ENCODE measurements at places on chromosomes 4 and X. TPM values are rescaled to one million over a fixed set of nuclear protein-coding genes. Genes with fewer than 3 reads are reported as not detected.

DNA sequence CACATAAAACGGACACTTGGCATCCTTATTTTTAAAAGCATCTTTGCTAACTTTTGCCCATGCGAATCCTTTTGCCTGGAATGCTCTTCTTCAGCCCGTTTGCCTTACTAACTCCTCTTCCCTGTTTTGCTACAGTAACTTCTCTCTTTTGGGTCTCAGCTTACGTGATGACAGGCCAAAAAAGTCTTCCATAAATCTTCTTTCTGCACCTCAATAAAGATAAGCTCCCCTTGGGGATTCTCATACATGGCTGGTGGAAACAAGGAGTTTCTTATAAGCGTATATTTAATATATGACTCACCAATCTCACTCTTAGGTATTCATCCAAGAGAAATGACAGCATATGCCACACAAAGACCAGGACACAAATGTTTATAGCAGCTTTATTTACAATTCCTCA lies 192.7 kb downstream of the RCHY1 start:
- H3K27me3 ChIP-seq: no peaks in the 10 kb centered on the region
- DNase-seq: no peak
- H3K36me3 ChIP-seq: no peaks in the 10 kb centered on the region
- H3K4me3 ChIP-seq: no peak overlapping the region
- H3K4me1 ChIP-seq: no peaks in the 10 kb centered on the region

GRCh38 chr4:156931267-156931666 lies 40.3 kb downstream of the PDGFC start:
- no peaks in the 10 kb centered on the region for H3K4me1 ChIP-seq
- H3K4me3 ChIP-seq: no peak overlapping the region
- H3K27ac ChIP-seq: peak overlapping the region; percentile 27

GRCh38 chr4:94256144-94256783 lies 48.6 kb downstream of the SMARCAD1 start:
- H3K4me3 ChIP-seq: no peak overlapping the region
- no peaks in the 10 kb centered on the region for H3K4me1 ChIP-seq
- H3K27me3 ChIP-seq: no peaks in the 10 kb centered on the region
- DNase-seq: no peak
- H3K36me3 ChIP-seq: no peaks in the 10 kb centered on the region

- H3K27ac ChIP-seq: no peak overlapping the region
- no peaks in the 10 kb centered on the region for H3K36me3 ChIP-seq
- no peak overlapping the region for H3K4me3 ChIP-seq
- H3K4me1 ChIP-seq: no peaks in the 10 kb centered on the region
- DNase-seq: no peak
Measured at GRCh38 chrX:26586570-26586969, 370.6 kb downstream of the MAGEB5 start.

GRCh38 chr4:142719854-142720541 lies 126.1 kb downstream of the INPP4B start:
- H3K4me3 ChIP-seq: no peak overlapping the region
- no peaks in the 10 kb centered on the region for H3K4me1 ChIP-seq
- H3K27me3 ChIP-seq: no peaks in the 10 kb centered on the region
- no peak for DNase-seq
- H3K36me3 ChIP-seq: no peaks in the 10 kb centered on the region

GRCh38 chr4:148216866-148217814 lies 225.1 kb downstream of the NR3C2 start:
- H3K36me3 ChIP-seq: no peaks in the 10 kb centered on the region
- H3K27me3 ChIP-seq: no peaks in the 10 kb centered on the region
- no peak overlapping the region for H3K27ac ChIP-seq
- H3K4me1 ChIP-seq: no peaks in the 10 kb centered on the region

DNA sequence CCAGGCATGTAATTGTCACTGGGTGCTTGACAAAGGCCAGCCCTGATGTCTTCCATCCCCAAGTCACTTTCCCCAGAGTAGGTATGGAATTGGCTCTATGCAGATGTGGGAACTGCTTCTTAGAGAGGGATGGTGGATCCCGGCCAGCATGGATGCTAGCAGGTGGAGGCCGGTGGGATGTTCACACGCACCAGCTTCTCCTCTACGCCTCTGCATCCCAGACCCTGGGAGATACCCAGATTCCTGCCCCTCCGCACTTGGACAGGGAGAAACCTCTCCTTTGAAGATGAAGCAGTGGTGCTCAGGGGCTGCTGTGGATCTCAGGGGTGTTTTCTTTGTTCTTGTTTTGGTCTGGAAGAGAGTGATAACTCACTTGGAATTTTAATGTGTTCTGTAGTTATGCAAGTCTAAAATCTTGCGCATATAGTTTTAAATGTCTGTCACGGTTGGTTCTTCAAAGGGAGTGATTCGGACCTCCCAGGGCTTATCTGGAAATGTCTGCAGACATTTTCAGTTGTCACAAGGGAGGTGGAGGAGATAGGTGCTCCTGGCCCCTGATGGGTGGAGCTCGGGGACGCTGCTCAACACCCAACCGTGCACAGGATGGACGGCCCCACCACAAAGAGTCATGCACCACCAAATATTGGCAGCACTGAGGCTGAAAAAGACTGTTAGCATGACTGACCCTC lies 308.0 kb downstream of the DHRSX start:
- no peaks in the 10 kb centered on the region for H3K36me3 ChIP-seq
- no peaks in the 10 kb centered on the region for H3K27me3 ChIP-seq
- DNase-seq: no peak
- H3K4me1 ChIP-seq: no peaks in the 10 kb centered on the region
- H3K4me3 ChIP-seq: no peak overlapping the region
- no peak overlapping the region for H3K27ac ChIP-seq

- no peaks in the 10 kb centered on the region for H3K27me3 ChIP-seq
- H3K4me1 ChIP-seq: no peaks in the 10 kb centered on the region
- H3K27ac ChIP-seq: no peak overlapping the region
- no peaks in the 10 kb centered on the region for H3K36me3 ChIP-seq
- no peak overlapping the region for H3K4me3 ChIP-seq
Measured at GRCh38 chr4:152028131-152028530, 267.3 kb upstream of the GATB start.

DNA sequence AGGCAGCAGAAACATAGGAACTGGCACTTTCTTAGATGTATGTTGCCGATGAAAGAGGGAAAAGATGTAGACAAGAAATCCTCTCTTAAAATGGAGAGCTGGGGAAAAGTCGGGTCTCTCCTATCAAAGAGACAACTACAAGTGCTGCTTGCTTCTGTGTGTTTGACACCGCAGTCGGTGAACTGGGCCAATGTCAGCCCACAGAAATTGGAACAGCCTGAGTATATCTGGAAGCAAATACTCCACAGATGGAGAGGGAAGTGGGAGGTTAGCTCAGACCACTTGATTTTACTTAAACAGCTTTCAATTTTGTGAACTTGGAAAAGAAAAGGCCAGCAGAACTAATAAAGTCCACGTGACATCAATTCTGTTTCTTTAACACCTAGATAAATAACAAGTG lies 230.9 kb upstream of the FAT1 start:
- H3K4me3 ChIP-seq: no peak overlapping the region
- H3K36me3 ChIP-seq: no peaks in the 10 kb centered on the region
- no peak for DNase-seq

- no peaks in the 10 kb centered on the region for H3K4me1 ChIP-seq
- H3K27me3 ChIP-seq: no peaks in the 10 kb centered on the region
- H3K36me3 ChIP-seq: no peaks in the 10 kb centered on the region
- H3K4me3 ChIP-seq: no peak overlapping the region
Measured at GRCh38 chr4:53193111-53193510, 172.8 kb downstream of the SCFD2 start.

DNA sequence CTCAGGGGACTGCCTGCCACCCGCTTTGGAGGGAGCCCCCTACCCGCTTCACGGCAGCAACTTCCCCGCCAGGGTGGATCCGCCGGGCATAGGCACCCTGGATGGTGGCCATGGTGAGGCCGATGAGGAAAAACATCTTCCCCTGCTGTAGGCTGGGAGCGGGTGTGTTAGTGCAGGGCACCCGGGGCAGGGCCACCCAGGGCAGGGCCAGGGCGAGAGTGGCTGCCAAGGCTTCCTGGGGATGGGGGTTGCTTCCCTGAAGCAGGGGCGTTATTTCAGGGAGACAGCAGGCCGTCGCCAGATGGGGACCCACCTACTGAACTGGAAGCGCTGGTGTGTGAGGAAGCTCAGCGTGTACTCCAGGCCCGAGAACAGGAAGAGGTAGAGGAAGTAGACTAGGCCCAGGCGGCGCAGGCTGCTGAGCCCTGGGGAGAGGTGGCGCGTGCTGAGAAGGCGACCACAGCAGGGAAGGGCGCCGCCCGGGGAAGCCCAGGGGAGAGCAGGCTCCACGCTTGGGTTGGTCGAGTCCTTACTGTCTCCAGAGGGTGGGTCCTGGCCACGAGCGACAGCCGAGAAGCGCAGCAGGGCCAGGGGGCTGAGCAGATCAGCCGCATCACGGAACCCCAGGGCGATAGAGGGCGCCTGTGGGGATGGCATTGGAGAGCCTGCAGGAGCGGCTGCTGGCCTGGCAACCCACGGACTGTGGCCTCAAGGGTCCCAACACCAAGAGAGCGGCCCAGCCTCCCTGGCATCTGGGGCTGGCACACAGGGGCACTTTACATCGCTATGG lies 31.5 kb downstream of the NOP14 start:
- no peaks in the 10 kb centered on the region for H3K27me3 ChIP-seq
- peak overlapping the region; percentile 9 for H3K27ac ChIP-seq
- no peak overlapping the region for H3K4me3 ChIP-seq
- H3K36me3 ChIP-seq: no peaks in the 10 kb centered on the region
- no peaks in the 10 kb centered on the region for H3K4me1 ChIP-seq
- DNase-seq: peak; percentile 25

DNA sequence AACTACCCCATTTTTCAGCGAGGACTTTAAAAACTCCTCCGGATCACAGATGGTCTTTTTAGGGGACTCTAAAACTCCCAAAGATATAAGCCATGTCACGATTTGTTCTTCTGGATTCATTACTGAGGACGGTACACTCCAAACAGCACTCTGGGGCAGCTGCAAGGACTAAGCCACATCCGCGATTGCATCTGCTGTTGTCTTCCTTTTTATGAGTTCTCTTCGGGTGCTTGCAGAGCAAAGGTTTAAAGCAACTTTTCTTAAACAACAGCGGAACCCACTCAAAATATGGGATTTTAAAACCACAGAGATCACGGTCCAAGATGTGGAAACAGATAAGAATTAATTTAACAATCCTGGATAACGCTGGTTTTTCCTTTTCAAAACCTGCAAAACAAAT lies at the start of gene ARHGEF6:
Gene ARHGEF6 (minus strand): TSS at position 170 of the 400 bp plus-strand sequence. CDS start 50 bp downstream, at position 120.
- H3K27ac ChIP-seq: peak within 1 kb of the TSS; percentile 59
- H3K27me3 ChIP-seq: no peaks in the 10 kb centered on the region
- peak within 1 kb of the TSS; percentile 34 for H3K4me3 ChIP-seq
- no peak for DNase-seq
- H3K4me1 ChIP-seq: no peaks in the 10 kb centered on the region

The DCX gene
- total RNA-seq: 5.5 TPM

The SPIN2B gene
- total RNA-seq: 2.4 TPM

The HPGD gene
- 91.2 TPM for total RNA-seq

The ASB11 gene
- total RNA-seq: not detected

The MTMR8 gene
- total RNA-seq: not detected

The CT45A5 gene
- not detected for total RNA-seq

The CLDN34 gene
- not detected for total RNA-seq

The TMEM47 gene
- total RNA-seq: 74.1 TPM

The SHISA3 gene
- 1.8 TPM for total RNA-seq

Measured in uterus (tissue), 4 donors.